GM12864 (cell line): ENCODE measurements at places on chromosomes 11 and 22.

DNA sequence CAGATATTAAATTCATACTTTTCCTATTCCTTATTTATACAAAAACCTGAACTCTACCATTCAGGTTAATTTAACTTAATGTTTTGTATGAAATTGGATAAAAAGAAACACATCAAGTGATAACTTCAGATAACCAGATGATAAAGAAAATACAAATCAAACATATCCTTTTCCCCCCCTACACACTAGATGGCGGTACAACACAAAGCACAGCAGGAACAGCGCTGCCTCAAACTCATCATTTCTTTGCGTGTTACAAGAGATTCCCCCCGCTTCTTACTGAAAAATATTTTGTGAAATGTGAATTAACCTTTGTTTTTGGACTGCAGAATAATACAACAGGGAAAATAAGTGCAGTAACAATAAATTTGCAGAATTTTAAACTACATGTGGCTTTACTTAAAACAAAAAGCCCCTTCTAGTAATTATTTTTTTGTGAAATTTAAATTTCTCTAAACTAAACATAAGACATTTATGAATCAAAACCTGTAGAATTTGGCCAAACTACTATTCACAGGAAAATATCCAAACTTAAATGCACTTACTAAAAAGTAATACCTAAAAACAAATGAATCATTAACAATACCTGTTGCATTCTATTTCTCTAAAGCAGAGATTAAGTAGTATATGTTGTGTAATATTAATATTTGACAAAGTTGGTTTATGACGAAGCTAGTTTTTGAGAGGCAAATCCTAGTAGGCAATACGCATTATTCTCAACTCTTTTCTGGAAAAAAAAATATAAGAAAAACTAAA, 74.4 kb downstream of the ARHGAP32 start:
- DNase-seq, result peak; percentile 15

DNA sequence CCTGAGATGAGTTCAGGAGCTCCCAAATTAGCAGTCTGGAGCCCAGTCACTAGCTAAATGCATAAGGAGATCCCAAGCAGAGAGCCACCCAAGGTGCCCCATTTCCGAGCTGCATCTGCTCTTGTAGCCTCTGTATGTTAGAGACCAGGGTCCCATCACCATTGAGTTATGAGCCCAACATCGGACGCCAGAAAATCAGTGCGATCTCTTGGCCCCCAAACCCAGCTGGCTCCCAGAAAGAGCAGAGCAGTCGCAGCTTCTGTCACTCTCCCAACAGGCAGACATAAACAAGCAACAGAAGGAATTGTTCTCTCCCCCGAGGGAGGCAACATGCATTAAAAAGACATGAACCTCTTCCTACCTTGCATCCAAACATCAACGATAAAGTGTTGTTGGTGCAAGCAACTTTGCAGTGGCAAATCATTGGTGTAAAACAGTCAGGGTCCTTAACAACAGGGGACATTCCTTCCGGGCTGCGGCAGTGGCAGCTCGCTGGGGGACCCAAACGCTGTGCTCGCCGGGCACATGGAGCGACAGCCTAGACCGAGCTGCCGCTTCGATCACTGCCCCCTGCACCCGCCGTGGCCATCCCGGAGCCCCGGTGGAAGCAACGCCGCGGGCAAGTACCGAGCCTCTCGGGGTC, 907.1 kb downstream of the DLG2 start:
- no peak for DNase-seq

GRCh38 chr11:2928605-2929530, at the start of gene PHLDA2:
PHLDA2 (minus strand) TSS chr11:2929420; CDS start chr11:2929364, 56 bp downstream.
- no peak for DNase-seq

DNA sequence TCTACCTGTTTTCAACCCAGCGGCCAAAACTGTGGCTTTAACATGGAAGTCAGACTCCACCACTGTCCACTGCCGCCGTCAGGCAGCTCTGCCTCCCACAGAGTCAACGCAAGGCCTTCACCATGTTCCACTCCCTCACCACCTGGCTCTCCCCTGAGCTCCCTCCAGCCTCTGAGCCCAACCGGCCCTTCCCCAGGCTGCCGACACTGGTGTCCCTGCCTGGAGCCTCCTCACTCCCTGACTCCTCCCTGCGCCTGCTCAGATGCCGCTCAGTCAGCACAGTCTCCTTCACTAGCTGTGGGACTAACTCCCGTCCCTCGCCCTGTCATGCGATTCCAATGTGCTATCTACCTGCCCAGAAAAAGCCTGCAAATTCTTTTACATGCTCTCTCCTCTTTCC, 16.3 kb downstream of the SULT4A1 start:
- no peak for DNase-seq

- no peak for DNase-seq
These were observed 718.8 kb downstream of the CNTN5 start for GRCh38 chr11:99739464-99740089.

- DNase-seq, result no peak
These were observed 5.0 kb downstream of the MPZL2 start for GRCh38 chr11:118259138-118259537.

GRCh38 chr11:11394241-11394640, 41.2 kb upstream of the CSNK2A3 start:
- no peak for DNase-seq

DNA sequence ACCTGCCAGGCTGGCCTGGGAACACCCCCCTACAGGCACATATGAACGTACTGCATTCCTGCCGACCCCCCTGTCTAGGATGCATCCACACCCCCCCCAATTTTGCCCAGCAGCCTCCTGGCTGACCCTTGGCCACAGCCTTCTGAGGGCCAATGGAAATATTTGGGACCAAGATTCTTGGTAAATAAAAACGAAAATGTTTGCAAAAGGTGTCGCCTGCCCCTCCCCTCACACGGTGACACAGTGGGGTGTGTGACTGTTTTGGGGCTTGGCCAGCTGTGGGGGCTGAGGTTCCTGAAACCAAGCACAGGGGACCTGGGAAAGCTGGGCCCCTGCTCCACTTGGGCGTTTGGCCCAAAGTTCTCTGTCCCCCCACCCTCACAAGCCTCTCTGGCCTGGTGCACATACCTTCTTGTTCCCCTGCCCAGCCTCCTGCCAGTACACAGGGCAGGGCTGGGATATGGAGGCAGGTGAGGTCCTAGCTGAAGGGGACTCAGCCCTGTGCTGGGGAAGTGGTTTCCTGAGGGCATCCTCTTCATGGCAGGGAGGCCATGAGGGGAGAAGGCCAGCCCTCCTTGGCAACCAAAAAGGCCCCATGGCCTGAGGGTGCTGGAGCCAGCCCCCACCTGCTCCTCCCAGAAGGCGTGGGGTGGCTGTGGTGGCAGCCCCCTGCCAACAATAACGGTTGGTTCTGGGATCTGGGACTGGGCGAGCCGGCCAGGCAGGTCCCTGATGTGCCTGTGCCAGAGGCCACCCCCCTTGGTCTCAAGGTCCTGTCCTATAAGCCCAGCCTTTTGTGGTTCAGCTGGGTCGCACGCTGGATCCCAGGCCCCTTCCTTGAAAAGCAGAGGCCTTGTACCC, 2.1 kb upstream of the CRACR2B start:
- no peak for DNase-seq

DNA sequence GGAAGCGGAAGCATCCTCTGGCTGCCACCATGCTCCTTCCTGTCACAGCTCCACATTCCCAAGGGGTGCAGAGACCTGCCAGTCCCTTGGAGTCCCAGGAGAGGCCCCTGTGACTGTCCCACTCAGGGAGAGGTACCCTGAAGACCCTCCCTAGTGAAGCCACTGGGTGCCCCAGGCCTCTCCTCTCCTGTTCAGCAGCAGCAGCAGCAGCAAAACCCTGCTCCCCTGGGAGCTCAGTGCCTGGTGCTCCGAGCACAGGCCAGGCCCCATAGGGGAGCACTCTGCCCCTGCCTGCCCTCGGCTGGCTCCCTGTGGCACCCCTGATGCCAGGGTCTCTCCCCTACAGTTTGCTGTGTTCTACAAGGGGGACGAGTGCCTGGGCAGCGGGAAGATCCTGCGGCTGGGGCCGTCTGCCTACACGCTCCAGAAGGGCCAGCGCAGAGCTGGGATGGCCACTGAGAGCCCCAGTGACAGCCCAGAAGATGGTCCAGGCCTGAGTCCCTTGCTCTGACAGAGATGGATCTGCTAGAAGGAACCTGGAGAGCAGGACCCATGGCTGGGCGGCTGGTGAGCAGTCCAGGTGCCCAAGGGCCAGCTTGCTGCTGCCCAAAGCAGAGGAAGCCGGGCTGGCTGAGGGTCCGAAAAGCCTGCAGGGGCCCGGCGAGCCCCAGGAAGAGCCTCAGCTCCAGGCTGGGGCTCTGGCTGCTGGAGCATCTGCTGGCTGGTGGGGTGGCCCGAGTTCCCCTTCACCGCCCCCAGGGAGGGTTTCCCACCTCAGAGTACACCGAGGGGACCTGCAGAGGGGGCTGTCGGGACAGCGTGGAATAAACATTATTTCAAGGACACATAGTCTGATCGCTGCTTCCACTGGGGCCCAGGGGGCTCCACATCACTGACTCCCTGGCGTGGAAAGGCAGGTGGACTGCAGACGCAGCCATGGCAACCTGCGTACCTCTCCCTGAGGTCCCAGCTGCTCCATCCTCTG, 21.3 kb downstream of the TRMU start:
- DNase-seq, result no peak

- DNase-seq, result no peak
These were observed 36.7 kb downstream of the NCAM1 start for GRCh38 chr11:112997857-112998466.

DNA sequence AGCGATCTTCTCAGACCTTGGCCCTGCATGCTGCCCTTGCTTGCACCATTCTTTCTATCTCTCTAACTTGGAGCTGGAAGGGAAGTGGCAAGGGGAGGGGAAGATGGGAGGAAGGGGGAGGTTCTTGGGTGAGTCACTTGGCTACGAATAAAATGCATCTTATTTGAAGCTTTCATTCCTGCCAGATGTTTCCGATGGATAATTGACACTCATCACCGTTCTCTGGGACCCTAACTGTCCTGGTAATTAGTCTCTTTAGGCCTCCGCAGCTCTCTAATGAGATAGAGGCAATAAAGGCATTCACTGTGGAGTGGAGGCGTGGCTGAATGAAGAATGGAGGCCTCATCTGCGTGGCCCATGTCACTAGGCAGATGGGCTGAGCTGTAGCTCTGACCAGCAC, 960.1 kb downstream of the NTM start:
- DNase-seq, result no peak

- no peak for DNase-seq
These were observed 55.3 kb upstream of the ALKBH3 start for GRCh38 chr11:43825217-43825816.

DNA sequence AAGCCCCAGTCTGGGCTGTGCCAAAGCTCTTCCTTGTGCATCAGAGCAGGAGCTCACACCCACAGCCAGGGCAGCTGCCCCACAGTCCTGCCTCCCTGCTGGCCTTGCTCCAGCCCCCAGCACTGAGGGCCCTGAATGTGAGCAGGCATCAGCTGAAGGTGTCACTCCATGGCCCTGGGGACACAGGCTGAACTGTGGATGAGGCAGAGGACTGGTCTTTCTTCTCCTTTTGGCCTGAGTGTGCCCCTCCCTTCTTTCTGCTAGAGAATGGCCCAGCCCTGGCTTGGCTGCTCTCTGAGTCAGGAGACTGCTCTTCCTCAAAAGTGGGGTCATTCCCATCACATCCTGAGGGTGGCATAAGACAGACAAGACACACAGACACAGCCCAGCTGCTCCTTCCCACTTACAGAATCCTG, 16.2 kb downstream of the OTOG start:
- DNase-seq, result no peak

- peak; percentile 59 for DNase-seq
These were observed 7.0 kb downstream of the FXYD2 start for GRCh38 chr11:117817368-117818040.

DNA sequence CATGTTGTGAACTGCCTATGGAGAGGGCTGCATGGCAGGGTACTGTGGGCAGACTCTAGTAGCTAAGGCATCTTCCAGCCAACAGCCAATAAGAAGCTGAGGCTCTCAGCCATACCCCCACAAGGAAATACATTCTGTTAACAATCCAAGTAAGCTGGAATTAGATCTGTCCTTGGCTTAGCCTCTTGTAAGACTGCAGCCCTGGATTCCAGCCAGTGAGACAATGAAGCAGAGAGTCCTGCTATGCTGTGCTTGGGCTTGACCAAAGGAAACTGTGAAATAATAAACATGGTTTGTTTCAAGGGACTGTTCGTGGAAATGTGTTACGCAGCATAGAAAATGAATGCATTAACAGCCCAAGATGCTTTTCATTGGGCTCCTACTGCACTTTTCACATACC, 1097.4 kb upstream of the CCDC90B start:
- DNase-seq, result no peak

GRCh38 chr11:78265326-78265725, 76.6 kb downstream of the USP35 start:
- no peak for DNase-seq

DNA sequence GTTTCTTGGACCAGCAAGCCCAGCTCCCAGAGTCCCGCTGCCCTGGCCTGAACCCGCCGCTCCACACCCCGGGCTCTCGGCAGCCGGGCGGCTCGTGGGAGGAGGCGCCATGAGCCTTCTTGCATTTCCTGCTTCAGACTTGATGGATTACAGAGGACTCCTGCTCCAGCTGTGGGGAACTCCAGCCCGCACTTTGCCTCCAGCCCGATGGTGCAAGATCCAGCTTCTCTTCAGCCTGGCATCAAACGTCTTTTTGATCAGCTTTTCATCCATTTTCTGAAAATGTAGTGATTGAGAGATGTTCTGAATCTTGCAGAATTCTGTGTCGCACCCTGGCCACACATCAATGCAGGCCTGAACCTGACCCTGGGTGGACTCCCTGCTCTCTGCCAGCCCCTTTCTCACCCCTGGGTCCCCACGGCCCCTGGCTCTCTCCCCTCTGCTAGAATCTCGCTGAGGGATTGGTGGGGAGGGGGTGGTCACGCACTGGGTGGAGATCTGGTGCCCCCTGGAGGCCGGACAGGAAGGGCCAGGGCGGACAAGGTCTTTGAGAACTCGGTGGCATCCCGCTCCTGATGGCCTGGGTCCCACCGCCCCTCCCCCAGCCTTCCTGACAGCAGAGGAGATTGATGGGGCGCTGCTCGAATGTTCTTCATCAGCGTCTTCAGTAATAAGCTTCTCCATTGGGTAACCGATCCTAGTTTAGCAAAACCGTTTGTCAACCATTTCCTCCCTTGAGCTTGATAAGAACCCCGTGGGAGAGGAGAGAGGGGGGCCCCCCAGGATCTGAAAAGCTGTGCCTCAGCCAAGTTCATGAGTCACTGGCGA, 12.1 kb upstream of the NFAM1 start:
- DNase-seq, result peak; percentile 74

DNA sequence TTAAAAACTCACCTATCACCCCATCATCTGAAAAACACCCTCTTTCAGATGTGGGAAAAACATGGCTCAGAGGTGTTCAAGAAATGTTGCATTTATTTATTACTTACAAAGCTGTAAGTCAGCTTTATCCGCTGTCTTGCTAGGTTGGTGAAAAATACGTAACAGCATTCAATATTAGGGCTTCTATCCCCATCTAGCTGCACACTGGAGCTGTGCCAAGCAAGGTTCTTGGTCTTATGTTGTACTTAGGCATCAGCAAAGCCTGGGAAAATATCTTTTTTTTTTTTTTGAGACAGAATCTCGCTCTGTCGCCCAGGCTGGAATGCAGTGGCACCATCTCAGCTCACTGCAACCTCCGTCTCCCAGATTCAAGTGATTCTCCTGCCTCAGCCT, 7.5 kb downstream of the SERPING1 start:
- no peak for DNase-seq

GRCh38 chr11:34540870-34541269, 27.3 kb upstream of the ELF5 start:
- DNase-seq, result no peak
